Ovary (tissue), 10 donors: ENCODE measurements at places on chromosomes 6 and 20. TPM values are rescaled to one million over a fixed set of nuclear protein-coding genes. Genes with fewer than 3 reads are reported as not detected.

GRCh38 chr6:106757722-106758467 is 128.5 kb downstream of the QRSL1 start:
- H3K27ac ChIP-seq = no peak overlapping the region
- no peak overlapping the region for H3K4me3 ChIP-seq
- H3K4me1 ChIP-seq = no peaks in the 10 kb centered on the region
- no peak for DNase-seq

DNA sequence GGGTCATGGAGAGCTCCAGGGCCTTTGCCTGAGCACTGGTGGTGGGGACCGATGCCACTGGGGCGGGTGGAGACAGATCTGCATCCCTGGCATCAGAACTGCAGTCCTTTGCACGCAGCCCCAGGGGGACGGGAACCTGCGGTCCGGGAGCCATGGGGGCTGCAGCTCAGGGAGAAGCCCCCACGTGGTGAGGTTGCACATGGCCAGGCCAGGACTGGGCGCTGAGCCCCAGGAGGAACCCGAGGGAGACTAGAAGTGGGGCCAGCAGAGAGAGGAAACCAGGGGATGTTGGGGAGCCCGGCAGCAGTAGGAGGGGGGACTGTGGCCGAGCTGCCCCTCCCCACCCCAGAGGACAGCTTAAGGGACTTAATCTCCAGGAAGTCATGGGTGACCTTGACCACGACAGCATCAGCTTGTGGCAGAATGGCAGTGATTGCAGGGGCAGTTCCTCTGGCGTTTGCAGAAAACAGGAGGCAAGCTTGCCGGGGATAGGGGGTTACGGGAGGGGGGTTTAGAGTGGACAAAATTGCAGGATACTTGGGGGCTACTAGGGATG is 18.0 kb upstream of the LSM14B start:
- no peak for DNase-seq
- no peaks in the 10 kb centered on the region for H3K36me3 ChIP-seq
- no peak overlapping the region for H3K4me3 ChIP-seq

DNA sequence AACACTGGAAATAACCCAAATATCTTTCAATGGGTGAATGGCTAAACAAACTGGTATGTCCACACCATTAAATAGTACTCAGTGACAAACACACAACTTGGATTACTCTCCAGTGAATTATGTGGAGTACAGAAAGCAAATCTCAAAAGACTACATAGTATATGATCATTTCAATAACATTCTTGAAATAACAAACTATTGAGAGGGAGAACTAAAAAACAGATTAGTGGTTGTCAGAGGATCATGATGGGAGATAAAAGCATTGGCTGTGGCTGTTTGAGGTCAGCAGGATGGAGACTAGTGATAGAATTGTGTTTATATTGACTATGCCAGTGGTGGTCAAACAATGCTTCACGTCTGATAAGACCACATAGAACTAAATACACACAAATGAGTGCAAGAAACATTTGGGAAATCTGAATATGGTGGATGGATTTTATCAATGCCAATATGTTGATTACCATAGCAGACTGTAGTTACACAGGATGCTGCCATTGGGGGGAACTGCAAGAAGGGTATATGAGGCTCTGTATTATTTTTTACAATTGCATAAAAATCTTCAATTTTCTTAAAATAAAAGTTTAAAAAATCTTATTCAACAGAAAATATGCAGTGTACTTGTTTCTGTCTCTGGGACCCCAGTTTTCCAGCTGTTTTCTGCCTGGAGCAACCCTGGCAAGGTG is 242.0 kb downstream of the TBXT start:
- no peaks in the 10 kb centered on the region for H3K27me3 ChIP-seq
- H3K36me3 ChIP-seq = no peaks in the 10 kb centered on the region
- H3K27ac ChIP-seq = no peak overlapping the region
- DNase-seq = no peak
- H3K4me1 ChIP-seq = no peaks in the 10 kb centered on the region
- H3K4me3 ChIP-seq = no peak overlapping the region

- DNase-seq = no peak
- no peaks in the 10 kb centered on the region for H3K36me3 ChIP-seq
- H3K4me3 ChIP-seq = no peak overlapping the region
- peaks cover 2% of the 10 kb centered on the region for H3K4me1 ChIP-seq
Observed at GRCh38 chr20:57699395-57699794, 10.4 kb downstream of the PMEPA1 start.

DNA sequence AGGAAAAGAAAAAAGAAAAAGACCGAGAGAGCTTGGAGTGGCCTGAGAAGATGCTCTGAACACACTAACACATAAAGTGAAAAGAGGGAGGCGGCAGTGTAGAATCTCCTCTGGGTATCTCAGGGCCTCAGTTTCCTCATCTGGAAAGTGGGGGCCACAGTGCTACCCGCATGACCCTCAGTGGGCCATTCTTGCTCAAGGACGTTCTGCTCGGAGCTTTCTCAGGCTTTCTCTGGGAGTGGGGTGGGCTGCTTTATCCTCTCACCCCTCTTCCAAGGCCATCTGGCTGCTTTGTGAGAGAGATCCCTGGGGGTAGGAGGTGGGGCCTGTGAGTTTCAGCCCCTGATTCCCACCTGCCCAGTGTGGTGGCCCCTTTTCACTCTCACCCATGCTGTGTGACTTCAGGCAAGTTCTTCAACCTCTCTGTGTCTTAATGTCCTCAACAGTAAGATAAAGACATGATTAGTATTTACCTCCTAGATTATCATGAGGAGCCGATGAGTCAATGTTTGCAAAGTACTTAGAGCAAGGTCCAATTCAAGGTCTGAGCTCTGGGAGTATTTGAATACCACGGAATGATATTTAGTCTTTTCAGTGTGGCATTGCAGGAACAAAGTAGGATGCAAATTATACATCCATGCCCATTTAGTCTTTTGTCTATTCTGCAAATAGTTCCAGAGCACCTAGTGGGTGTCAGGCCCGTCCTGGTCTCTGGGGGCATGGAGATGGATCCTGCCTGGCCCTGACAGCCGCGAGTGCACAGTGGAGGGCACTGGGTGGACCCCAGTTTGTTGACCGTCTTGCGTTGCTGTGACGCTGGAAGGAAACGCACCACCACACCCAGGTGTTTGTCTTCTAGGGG is 34.3 kb downstream of the SRC start:
- no peaks in the 10 kb centered on the region for H3K36me3 ChIP-seq
- no peak overlapping the region for H3K4me3 ChIP-seq
- H3K27me3 ChIP-seq = no peaks in the 10 kb centered on the region
- peak; percentile 21 for DNase-seq
- peaks cover 12% of the 10 kb centered on the region for H3K4me1 ChIP-seq

DNA sequence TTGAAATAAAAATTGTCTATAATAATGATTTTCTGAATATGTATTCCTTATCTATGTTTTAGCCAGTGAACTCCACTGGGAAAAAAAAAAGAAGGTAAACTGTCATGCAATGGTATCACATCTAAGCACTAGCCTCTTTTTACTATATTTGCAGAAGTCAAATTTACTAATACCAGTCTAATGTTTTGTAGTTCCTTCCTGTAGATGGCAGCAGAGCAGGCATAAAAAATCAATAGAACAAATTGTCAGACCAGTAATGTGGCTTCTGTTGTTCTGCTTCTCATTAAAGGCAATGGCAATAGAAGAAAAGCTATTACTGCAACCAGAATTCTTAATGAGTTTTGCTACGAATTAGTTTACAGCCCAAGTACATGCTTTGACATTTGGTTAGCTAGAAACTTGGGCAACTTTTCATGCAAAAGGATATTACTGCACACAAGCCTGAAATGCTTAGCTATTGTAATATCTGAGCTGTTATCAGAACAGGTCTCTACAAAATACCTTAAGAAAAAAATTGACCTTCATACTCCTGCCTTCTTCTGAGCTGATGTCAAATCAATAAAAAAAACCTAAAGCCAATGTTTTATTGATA is 476.9 kb downstream of the KHDRBS2 start:
- no peak overlapping the region for H3K4me3 ChIP-seq
- H3K27ac ChIP-seq = no peak overlapping the region
- H3K4me1 ChIP-seq = no peaks in the 10 kb centered on the region
- H3K36me3 ChIP-seq = no peaks in the 10 kb centered on the region
- DNase-seq = no peak

DNA sequence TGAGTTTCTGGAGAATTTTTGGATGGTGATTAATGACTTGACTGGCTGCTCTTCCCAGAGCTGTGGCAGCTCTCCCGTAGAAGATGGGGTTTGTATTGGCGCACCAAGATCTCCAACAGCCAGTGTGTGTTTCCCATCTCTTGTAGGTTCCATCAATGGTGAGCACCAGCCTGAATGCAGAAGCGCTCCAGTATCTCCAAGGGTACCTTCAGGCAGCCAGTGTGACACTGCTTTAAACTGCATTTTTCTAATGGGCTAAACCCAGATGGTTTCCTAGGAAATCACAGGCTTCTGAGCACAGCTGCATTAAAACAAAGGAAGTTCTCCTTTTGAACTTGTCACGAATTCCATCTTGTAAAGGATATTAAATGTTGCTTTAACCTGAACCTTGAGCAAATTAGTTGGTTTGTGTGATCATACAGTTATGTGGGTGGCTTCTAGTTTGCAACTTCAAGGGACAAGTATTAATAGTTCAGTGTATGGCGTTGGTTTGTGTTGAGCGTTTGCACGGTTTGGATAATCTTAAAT is 50.2 kb downstream of the CSE1L start:
- no peaks in the 10 kb centered on the region for H3K36me3 ChIP-seq
- H3K4me1 ChIP-seq = no peaks in the 10 kb centered on the region
- H3K27ac ChIP-seq = no peak overlapping the region
- H3K4me3 ChIP-seq = no peak overlapping the region
- no peaks in the 10 kb centered on the region for H3K27me3 ChIP-seq

RWDD1 gene
- 41.5 TPM for total RNA-seq

GRCh38 chr6:36493859-36494258 is 51.1 kb downstream of the KCTD20 start:
- no peaks in the 10 kb centered on the region for H3K36me3 ChIP-seq
- no peak overlapping the region for H3K4me3 ChIP-seq
- H3K27me3 ChIP-seq = no peaks in the 10 kb centered on the region
- peaks cover 2% of the 10 kb centered on the region for H3K4me1 ChIP-seq

- DNase-seq = no peak
- H3K27ac ChIP-seq = no peak overlapping the region
- H3K27me3 ChIP-seq = no peaks in the 10 kb centered on the region
- no peak overlapping the region for H3K4me3 ChIP-seq
Observed at GRCh38 chr20:59363101-59363500, 62.7 kb downstream of the EDN3 start.

DNA sequence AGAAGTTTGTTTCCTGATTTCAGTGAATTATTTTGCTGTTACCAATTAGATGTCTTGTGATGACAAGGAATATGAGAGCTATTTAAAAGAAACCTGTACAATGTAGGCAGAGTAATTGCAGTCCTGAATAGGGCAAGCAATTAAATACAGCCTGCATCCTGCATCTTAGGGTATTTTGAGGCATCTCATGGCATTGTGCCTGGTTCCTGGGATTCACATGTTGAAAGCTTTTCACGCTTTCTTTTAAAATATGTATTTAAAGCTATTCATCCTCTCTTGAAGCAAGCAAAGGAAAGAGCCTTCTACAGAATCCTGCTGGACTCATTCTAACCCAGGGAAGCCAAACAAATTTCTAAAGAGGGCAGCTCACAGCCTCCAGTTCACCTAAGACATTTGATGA is 4.7 kb upstream of the RRAGD start:
- no peak overlapping the region for H3K4me3 ChIP-seq
- no peak for DNase-seq
- no peaks in the 10 kb centered on the region for H3K27me3 ChIP-seq
- peaks cover 2% of the 10 kb centered on the region for H3K4me1 ChIP-seq

DNA sequence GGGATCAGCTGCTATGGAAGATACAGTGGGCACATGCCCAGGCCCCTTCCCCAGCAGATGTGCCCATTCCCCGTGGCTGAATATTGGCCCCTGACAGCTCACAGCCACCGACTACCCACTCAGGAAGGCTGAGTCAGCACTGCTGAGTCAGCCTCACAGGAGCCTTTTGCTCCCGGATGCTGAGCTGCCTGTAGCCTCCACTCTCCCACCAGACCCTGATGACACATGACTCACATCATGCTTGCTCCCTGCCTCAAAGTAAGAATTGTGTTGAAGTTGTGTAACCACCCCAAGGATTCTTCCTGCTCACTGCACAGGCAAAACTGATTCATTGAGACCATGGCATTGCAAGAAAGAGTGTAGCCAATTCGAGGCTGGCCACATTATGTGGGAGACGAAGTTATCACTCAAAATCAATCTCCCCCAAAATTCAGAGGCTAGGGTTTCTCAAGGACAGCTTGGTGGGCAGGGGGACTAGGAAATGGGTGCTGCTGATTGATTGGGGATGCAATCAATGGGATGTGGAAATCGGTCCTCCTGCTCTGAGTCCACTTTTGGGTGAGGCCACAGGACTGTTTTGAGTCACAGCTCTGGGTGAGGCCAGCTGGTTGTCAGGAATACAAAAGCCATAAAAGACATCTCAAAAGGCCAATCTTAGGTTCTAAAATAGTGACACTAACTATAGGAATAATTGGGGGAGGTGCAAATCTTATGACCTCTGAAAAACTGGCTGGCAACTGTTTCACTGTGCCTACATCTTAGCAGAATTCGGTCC is 556.6 kb upstream of the CDH4 start:
- H3K27me3 ChIP-seq = no peaks in the 10 kb centered on the region
- DNase-seq = no peak
- H3K4me1 ChIP-seq = no peaks in the 10 kb centered on the region
- H3K36me3 ChIP-seq = no peaks in the 10 kb centered on the region

DNA sequence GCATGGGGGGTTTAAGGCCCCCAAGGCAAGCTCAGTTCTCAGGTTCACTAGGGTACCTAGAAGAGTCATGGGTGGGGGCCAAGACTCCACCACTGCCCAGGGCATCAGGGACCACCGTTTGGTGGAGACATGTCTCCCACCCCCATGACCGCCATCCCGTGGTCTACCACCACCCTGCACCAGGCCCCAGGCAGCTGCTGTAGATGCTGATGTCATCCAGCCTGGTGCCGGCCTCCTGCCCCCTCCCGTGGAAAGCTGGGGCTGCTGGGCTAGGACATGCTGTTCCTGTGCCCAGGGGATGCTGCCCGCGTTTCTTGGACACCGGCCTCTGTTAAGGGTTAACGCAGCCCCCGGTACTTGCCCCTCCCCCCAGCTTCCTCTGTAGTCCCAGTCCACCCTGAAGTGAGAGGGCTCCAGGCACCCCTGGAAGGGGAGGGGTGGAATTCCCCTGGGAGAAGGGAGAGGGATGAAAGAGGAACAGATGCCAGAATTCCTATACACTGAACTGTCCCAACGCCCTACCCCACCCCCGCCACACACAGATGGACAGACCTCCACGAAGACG is 587 bp downstream of the IP6K3 start:
- no peak for DNase-seq
- no peaks in the 10 kb centered on the region for H3K27me3 ChIP-seq
- no peak overlapping the region for H3K4me3 ChIP-seq
- no peaks in the 10 kb centered on the region for H3K36me3 ChIP-seq
- peaks cover 2% of the 10 kb centered on the region for H3K4me1 ChIP-seq

C6orf52 gene
- not detected for total RNA-seq
